ENCODE measurements at places on chromosomes 12 and 14.

DNA sequence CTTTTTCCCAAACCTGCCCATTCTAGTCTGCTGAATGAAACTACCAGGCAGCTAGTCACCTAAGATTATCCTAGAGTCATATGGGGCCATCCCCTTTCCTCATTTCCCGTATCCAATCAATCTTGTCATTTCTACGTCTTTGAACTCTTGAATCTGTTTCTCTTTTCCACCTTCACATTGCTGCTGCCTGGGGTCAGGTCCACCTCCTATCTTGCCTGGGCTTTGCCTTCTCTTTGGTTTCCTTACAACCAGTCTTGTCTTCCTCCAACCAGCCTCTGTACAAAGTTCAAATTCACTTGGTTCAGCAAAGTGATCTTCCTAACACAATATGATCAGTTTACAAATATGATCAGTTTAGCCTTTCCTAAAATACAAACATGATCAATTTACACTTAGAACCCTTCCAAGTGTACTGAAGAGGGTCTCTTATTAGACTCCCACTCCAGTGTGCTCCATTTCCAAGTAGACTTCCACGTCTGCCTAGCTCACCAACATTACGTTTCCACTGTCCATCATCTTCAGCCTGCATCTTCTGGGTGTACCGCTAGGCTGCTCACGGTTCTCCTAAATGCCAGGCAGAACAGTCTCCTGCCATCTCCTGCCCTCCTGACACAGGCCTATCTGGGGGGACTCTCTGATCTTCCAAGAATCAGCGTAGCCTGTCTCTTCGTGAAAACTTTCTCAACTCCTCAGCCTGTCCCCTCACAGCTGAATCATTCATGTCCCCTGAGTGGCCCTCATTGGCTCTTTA is 4.1 kb upstream of the ACVR1B start:
- DNase-seq = no peak

- peak; percentile 68 for DNase-seq
These were observed 29.0 kb downstream of the FBXW8 start for GRCh38 chr12:116939734-116940133.

- no peak for DNase-seq
These were observed 60.1 kb upstream of the RFX4 start for GRCh38 chr12:106522708-106523107.

DNA sequence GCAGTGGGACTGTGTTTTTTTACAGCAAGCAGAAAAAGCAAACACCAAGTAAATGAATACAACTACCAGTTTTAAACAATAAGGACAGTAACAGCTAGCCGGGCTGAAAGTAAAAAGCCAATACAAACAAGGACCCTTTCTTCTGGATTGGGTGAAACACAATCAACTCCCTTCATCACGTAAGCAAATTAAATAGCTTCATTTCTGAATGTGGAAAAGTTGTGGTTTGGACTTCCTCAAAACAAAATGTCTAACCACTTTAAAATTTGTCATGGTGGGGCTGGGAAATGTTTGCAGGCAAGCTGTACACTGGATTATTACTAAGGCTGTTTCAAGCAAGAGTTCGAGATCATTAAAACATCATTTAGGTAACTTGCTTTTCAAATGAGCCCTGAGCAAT is 47.4 kb downstream of the TCHP start:
- no peak for DNase-seq

- DNase-seq = no peak
These were observed 17.4 kb upstream of the CHFR start for GRCh38 chr12:132904718-132905328.

DNA sequence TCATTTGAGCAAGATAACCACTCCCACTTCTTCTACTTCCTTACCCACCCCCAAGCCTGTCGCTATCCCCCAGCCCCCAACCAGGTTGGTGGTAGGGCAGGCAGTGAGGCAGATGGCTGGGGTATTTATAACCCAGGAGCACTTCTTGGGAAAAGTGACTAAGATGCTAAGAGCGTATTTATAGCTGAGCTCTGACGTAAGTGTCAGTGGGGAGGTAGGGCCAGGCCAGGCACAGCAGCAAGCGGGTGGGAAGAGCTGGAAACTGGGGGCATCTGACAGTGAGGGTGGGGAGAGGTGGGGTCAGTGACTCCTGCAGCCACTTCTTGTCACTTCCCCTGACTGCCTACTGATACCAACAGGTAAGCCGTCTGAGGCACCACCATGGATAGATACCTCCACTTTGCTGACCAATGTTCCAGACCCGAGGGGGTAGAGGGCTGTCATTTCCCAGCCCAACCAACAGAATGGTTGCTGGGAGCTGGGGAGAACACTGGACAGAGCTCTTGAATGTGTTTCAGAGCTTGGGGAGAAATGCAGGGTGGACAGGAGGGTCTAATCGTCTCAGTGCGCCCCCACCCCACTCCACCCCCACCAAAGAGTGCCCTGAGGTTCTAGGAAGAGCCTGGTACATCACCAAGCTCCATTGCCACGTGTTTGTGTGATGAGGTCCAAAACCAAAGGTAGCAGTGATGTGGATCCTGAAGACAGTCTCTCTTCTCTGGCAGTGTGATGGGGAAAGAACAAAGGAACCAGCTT is 2.7 kb upstream of the INHBE start:
- DNase-seq = no peak

DNA sequence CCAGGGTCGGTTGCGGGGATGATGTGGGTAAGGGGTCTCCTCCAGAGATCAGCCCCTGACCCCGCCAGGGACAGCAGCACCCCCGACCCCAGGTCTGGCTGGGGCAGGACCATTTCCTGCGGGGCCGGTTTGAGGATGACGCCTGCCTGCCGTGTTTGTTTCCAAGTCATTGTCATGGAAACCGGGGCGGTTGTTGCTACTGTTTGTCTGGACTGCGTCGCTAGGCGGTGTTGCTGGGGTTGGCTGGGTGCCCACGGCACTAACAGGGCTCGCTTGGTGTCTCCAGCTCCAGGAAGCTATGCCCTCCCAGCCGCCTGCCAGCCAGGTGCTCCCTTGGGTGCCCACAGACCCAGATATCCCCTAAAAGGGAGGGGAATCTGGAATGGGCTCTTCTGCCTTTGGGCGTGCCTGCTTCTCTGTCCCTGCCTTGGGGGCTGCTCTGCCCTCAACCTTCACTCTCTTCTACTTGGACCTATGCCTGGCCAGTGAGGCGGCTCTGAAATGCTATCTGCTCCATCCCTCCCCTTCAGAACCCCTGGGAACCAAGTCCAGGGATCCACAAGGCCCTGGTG is 4.7 kb upstream of the CRIP1 start:
- peak; percentile 85 for DNase-seq

- DNase-seq = no peak
These were observed 392.7 kb downstream of the RPS29 start for GRCh38 chr14:49193332-49194065.

DNA sequence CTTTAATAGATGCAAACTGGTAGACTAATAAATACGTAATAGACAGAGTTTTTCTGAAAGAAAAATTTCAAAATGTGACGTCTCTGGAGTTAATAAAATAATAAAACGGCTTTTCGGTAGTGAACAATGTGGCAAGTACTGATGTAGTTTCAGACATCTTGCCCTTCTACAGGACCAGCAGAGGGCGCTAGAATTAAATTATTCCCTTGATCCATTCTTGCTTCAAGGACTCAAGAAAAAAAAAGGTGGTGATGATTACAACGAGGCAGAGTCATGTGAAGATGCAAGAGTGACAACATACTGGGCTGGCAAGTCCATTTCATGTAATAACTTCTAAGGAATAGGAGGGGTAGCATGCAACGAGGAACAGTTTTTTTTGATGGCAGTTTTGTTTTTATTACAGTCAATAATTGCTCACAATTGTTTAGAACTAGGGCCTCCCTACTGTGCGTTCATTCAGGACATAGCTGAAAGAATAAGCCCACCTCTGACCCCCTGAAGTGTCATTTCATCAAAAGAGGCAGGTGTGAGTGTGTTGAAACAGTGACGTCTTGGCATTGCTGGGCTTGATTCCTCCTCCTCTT is 101.0 kb upstream of the GZMB start:
- peak; percentile 84 for DNase-seq

DNA sequence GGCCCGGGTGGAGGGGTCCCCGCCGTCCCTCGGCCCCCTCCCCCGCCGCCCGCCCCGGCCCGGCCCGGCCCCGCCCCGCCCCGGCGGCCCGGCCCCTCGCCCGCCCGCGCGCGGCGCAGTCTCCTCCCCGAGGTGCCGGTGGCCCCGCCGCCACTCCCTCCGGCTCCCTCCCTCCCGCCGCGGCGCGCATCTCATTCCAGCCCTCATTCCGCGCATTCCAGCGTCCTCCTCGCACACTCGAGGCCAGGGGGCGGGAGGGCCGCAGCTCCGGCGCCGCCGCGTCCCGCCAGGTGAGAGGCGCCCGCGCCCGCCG is at the start of gene TEAD4:
TEAD4 (plus strand) TSS at position 206 of the 313 bp plus-strand sequence.
- no peak for DNase-seq

DNA sequence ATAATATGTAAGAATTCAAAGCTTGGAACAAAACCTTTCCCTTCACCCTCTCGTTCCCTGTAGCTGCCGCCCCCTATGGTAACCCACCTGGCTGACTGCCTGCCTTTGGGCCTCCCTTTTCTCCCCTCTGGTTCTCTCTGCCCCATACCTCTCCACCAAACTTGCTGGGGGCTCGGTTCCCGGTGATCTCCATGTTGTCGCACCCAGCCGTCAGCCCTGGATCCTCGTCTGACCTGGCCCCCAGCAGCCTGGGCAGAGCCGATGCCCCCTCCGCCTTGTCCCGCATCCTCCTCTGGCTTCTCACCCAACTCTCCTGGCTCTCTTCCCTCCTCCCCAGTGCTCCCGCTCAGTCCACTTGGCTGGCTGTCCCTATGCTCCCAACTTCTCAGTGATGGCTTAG is 4.5 kb downstream of the CYP46A1 start:
- DNase-seq = no peak

- peak; percentile 52 for DNase-seq
These were observed 97.9 kb downstream of the RERGL start for GRCh38 chr12:17992002-17992656.

DNA sequence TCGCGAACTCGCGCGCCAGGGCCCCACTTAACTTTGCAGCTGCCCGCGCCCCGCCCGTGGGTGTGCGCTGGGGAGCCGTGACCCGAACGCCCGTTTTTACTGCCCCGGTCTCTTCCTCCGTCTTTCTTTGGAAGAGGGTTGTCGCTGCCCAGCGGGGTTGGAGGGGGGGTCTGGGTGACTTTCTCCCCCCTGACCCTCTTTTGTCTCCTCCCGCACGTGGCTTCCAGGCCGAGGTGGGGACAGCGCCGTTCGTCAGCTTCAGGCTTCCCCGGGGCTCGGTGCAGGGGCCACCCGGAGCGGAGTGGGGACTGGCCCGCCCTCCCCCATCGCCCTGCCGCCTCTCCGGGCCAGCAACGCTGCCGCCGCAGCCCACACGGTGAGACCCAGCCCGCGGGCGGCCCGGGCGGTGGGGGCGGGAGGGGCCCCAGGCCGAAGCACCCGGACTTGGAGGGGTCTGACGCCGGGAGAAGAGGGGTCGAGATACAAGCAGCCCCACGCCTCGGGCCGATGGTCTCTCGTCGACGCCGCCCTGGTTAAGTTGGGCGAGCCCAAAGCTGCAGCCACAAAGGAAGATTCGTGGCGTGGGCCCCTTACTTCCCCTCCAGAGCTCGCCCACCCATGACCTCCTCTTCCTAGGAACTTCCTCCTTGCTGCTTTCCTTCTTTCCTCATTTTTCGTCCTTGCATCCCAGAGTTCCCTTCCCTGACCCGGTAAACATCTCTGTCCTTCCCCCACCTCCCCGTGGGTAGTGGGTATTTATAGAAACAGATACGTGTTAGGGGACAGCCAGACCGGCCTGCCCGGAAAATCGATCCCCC is 1.2 kb downstream of the DYRK2 start:
- DNase-seq = no peak

DNA sequence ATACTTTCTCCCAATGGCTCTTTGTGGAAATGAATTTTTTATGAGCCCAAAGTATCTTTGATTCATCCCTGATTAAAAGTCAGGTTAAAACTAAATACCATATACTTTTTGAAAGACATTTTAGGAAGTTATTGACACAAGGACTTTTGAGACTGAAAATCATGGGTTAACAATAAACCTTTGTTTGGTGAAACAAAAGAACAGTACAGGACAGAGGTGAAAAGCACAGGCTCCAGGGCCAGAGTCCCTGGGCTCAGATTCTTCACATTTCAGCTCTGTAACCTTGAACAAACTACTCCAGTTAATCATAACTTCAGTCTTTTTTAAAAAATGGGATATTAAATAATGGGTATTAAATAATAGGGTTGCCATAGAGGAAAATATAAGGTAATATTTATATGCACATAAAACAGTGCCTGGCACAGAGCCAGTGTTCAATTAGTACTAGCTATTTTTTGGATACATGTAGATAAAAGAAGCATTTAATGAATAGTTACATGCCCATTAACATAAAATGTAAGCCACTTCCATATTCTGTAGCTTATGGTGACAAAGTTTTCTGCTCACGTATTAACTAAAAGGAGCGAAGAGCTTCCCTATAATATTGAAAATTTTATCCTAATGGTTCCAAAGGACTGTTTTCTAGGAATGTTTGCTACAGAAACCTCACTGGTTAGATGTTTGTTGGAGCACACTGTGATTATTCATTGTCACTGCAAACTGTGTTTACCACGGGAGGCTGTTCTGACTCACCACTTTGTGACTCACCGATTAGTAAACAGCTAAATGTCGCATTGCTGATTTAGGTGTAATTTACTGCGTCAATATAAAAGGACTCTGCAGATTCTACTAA is 255.4 kb downstream of the DAD1 start:
- DNase-seq = no peak

DNA sequence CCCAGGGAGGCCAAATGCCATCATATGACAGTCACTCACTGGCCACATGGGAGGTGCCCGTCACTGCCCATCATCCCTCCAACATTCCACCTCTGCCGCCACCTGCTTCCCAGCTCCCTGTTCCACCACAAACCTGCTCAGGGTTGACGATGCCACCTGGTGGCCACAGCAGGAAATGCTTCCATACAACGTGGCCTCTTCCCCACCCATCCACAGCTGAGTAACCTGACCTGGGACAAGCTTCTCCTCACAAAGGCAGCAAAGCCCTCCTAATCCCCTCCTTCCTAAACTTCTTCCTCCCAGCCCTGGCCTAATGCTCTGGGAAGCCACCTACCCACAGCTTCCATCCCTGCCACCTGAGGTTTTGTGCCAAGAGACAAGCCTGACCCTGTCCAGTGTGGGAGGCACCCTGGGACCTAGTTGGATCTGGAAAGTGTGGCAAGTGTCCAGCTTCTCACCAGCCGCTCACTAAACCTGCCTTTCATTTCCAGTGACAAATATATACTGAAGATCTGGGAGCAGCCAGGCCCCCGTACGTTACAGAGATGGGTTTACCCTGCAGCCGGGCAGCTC is 4.3 kb downstream of the DEGS2 start:
- DNase-seq = peak; percentile 29

- DNase-seq = no peak
These were observed 30.6 kb downstream of the SOCS2 start for GRCh38 chr12:93602897-93603668.

GRCh38 chr14:69141550-69141949 is 11.4 kb downstream of the DCAF5 start:
- no peak for DNase-seq

- DNase-seq = no peak
These were observed 195.5 kb upstream of the KITLG start for GRCh38 chr12:88775742-88776151.

DNA sequence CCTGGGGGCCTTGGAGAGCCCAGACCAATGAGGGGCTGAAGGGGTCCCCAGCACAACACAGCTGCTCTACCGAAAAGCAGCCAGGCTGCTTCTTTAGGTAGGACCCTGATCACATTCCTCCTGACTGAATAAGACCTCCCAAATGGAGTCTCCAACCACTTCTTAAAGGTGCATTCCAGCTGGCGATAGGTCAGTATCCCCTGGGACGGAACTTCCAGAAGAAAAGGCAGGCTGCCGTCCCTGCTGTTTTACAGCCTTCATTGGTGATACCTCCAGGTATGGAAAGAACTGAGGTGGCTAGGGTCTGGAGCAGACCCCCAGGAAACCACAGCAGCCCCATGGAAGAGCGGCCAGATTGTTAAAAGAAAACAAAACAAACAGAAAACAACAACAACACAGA is 340.6 kb downstream of the BTG1 start:
- no peak for DNase-seq

All from NCI-H510A treated with DMSO at 0.1 percent for 48 hours (cell line).